Natural killer cell treated with Interleukin-12 subunit alpha and Interleukin-12 subunit beta and Interleukin-15 and Interleukin-18, amount 100 ng/mL, for 72 hours (primary cell): ENCODE measurements at places on chromosomes 12 and 14.

GRCh38 chr14:105072892-105073719, 7.9 kb upstream of the GPR132 start:
- no peak for DNase-seq

GRCh38 chr14:94676495-94677185, 64.4 kb downstream of the SERPINA3 start:
- no peak for DNase-seq

- DNase-seq = no peak
Measured at GRCh38 chr14:26870096-26870495, 272.3 kb upstream of the NOVA1 start.

- no peak for DNase-seq
Measured at GRCh38 chr14:99436247-99437180, 44.1 kb downstream of the SETD3 start.

- no peak for DNase-seq
Measured at GRCh38 chr14:24279301-24280186, 8.1 kb upstream of the RABGGTA start.
